Keratinocyte (primary cell): ENCODE measurements at places on chromosomes 6 and 20. TPM values are rescaled to one million over a fixed set of nuclear protein-coding genes. Genes with fewer than 3 reads are reported as not detected.

GRCh38 chr20:1942486-1943274, 47.5 kb downstream of the SIRPA start:
- no peak overlapping the region for H3K4me3 ChIP-seq
- peaks cover 2% of the 10 kb centered on the region for H3K36me3 ChIP-seq
- DNase-seq = no peak

DNA sequence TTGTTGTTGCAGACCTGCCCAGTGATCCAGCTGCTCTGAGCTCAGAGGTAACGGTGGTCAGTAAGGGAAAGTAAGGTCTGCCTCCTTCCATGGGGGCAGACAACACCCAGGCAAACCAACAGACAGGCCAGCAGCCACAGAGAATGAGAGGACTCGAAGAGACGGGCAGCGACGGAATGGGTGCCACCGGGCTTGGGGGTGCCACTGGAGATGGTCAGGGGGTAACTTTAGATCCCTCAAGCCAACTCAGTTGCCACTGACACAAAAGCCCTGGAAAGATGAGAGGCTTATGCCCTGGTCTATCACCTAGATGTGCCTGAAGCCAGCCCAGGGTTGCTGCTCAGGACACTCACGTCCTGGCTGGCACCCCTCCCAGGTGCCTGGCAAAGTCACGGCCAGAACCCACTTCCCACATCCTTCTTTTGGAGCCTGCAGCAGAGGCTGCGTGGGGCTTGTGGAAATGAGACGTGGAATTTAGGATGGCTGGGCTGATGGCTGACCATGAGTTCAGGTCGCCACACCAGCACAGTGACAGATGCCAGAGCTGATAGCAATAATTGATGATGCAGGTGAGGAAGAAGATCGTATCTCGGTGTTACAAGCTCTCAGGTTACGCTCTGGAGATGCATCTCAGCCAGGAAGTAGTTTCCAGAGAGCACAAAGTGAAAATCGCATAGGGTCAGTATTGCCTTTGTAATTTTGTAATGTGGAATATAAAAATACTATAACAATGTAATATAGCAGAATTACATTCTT, 209.1 kb downstream of the SYNDIG1 start:
- no peak overlapping the region for H3K27ac ChIP-seq
- H3K4me1 ChIP-seq = no peaks in the 10 kb centered on the region
- DNase-seq = no peak
- no peaks in the 10 kb centered on the region for H3K27me3 ChIP-seq
- H3K4me3 ChIP-seq = no peak overlapping the region

The NOX3 gene
- not detected in 3 replicates for polyA plus RNA-seq

- no peak overlapping the region for H3K27ac ChIP-seq
- H3K27me3 ChIP-seq = no peaks in the 10 kb centered on the region
- no peaks in the 10 kb centered on the region for H3K4me1 ChIP-seq
- H3K36me3 ChIP-seq = no peaks in the 10 kb centered on the region
These were observed 82.9 kb upstream of the MARCKS start for GRCh38 chr6:113774127-113774825.

The ARFGAP1 gene
- 31.5 to 48.6 TPM (median 32.2 TPM) in 3 replicates for polyA plus RNA-seq

The MOG gene
- polyA plus RNA-seq = not detected in 3 replicates

- H3K27me3 ChIP-seq = no peaks in the 10 kb centered on the region
- no peak for DNase-seq
- no peak overlapping the region for H3K4me3 ChIP-seq
- no peaks in the 10 kb centered on the region for H3K36me3 ChIP-seq
- H3K4me1 ChIP-seq = no peaks in the 10 kb centered on the region
- no peak overlapping the region for H3K27ac ChIP-seq
These were observed 742.0 kb upstream of the POU3F2 start for GRCh38 chr6:98092331-98092730.

- peaks cover 3% of the 10 kb centered on the region for H3K27me3 ChIP-seq
- no peaks in the 10 kb centered on the region for H3K36me3 ChIP-seq
- H3K4me1 ChIP-seq = peaks cover 24% of the 10 kb centered on the region
- H3K27ac ChIP-seq = no peak overlapping the region
- no peak overlapping the region for H3K4me3 ChIP-seq
These were observed 508.4 kb upstream of the SULF2 start for GRCh38 chr20:48293671-48294070.

The PAK5 gene
- polyA plus RNA-seq = 0.01 TPM in 2 of 3 replicates, not detected in the other
